ENCODE measurements at places on chromosomes 2 and 18.

DNA sequence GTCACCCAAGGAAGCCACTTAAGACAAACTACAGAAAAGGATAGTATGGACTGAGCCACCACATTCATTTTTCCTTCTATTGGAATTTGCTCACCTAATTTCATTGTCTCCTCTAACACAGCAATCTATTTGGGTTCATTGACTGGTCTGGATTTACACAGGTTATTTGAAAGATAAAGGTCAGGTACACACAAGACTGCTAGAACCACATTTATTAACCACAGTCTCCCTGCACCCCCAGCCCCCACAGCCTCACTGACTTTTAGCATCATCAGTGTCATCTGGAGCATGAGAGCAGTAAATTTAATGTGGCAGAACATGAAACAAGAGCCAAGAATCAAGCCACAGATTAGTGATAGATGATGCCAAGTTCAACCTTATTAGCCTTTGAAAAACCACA is 226.9 kb upstream of the GYPC start:
- no peak for DNase-seq

GRCh38 chr18:37796823-37797349 is 231.3 kb upstream of the CELF4 start:
- DNase-seq = no peak

- no peak for DNase-seq
Measured at GRCh38 chr18:44507729-44508325, 172.9 kb upstream of the SETBP1 start.

- no peak for DNase-seq
Measured at GRCh38 chr2:66576561-66577320, 141.8 kb downstream of the MEIS1 start.

GRCh38 chr18:44464398-44465180 is 216.1 kb upstream of the SETBP1 start:
- no peak for DNase-seq

DNA sequence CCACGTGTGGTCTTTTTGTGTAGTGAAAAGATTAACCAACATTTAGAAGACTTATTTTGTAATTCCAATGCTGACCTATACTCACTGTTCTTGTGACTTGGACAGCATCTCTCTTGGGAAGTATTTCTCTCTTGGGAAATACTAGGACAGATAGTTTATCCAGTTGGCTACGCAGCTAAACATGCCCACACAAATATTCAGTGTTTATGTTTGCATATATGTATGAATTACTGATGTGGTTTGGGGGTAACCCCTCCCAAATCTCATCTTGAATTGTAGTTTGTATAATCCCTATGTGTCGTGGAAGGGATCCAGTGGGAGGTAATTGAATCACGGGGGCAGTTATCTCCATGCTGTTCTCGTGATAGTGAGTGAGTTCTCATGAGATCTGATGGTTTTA is 2062.3 kb upstream of the CELF4 start:
- DNase-seq = no peak

DNA sequence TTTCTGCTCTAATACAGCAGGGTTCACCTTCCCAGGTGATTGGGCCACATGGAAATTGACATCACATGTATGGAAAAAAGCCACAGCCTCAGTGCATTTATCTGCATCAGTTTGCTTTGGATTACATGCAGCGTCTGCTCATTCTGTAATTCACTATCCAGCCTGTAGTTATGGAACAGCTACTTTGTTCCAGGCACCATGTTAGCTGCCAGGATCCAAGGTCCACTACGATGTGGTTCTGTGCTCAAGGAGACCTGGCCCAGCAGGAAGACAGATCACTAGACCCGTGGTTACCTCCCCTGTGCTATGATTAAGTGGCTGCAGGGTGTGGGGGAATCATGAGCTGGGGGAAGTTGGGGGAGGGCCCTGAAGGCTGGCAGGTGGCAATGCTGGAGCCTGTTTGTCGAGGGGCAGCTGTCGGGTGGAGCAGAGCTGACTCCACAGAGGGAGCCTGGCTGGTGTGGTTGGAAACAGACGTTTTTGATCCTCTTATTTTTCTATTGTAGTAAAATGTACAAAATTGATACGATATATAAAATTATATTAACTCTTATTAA is 58.6 kb downstream of the TSHZ1 start:
- DNase-seq = peak; percentile 37

DNA sequence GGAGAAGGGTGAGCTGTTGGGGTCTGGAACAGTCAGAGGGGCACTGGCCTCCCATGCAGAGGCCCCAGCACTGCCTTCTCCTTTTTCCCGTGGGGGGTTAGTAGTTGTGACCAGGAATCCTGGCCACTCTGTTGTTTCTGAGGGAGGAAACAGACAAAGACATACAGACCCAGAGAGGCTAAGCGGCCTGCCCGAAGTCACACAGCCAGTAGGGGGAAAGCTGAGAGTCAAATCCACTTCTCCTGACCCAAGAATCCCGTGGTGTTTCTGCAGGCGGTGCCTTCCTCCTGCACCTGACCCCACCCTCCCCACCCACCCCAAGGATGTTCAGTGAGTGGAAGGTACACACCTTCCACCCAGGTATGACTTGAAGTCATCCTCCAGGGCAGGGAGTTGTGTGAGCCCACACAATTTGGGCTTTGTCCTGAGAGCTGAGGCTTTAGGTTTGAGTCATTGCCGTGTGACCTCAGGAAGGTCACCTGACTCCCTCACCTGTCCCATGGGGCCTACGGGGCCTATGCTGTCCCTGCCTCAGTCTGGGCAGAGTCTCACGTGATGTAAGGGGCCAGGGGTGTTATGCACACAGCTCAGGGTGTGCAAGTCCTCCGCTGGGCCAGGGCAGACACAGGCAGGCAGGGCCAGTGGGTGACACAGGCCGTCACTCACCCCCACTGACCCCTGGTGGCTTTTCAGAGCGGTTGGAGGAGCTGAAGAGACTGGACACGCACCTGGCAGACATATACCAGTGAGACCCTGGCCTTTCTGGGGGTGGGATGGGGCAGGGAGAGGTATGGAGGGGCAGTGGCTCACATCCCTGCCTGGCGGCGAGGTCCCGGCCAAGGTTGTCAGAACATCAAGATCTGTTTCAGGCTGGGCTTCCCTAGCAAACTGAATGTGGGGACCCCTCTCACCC is 5.0 kb downstream of the NT5DC4 start:
- DNase-seq = no peak

DNA sequence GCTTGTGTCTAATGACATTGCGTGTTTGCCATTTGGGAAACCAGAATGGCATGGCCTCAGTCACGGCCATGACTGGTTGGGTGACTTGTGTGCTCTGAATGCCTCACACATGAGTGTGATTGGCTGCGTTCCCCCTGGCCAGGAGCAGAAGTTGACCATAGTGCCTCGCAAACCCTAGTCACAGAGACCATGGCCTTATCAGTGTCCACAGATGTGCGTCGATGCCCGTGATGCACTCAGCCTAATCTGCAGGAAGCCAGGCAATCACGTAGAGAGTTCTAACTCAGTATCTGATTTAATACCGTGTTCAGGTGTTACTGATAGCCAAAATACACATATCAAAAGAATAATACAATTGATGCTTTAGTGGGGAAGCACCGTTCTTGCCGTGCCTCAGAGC is 64.0 kb downstream of the BOLA3 start:
- no peak for DNase-seq

- no peak for DNase-seq
Measured at GRCh38 chr2:239195318-239195871, 205.4 kb downstream of the HDAC4 start.

GRCh38 chr18:7885865-7886264 is 318.7 kb downstream of the PTPRM start:
- no peak for DNase-seq

GRCh38 chr2:238391042-238391689 is 35.6 kb upstream of the ASB1 start:
- no peak for DNase-seq

Data from NCI-H2107 (cell line).